T47D (cell line): ENCODE measurements at places on chromosomes 12 and 14.

DNA sequence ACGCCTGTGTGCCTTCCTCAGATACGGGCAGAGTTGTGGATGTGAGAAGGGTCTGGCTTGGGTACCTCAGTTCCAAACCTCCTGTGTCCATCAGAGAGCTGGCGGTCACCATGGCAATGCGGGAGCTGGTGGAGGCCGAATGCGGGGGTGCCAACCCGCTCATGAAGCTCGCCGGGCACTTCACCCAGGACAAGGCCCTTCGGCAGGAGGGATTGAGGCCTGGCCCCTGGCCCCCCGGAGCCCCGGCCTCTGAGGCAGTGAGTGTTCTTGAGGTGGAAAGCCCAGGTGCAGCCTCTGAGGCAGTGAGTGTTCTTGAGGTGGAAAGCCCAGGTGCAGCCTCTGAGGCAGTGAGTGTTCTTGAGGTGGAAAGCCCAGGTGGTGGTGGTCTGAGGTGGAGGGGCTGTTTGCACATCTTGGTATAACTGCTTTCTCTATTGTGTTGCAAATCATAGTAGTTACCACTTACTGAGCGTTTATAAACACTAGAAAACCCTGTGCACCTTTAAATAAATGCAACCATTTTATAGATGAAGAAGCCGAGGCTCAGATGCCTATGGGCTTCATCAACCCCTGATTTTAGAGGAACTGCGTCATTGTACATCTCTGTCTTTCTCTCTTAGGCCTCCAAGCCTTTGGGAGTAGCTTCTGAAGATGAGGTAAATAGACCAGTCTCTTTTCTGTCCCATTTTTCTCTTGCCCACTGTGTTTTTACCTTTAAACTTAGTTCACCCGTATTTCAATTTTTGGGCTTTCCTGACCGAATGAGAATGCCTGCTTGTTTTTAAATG, 976 bp downstream of the PEX5 start:
- DNase-seq = no peak

DNA sequence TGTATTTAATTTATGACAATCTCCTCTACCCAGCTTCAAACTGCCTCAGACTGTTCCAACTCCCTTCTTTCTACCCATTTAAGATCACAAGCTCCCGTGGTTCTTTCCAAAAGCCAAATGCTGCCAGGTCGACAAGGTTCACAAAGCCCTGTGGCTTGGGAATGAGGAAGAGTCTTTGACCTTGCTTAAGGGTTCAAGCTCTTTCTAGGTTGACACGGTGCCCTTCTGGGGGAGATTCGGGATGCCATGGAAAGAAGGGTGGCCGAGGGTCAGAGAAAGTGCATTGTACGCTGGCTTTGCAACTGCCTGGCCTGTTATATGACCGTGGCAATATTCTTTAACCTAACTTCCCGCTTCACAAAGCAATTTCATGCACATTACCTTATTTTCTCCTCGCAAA, 239.3 kb downstream of the ANO2 start:
- DNase-seq = no peak

DNA sequence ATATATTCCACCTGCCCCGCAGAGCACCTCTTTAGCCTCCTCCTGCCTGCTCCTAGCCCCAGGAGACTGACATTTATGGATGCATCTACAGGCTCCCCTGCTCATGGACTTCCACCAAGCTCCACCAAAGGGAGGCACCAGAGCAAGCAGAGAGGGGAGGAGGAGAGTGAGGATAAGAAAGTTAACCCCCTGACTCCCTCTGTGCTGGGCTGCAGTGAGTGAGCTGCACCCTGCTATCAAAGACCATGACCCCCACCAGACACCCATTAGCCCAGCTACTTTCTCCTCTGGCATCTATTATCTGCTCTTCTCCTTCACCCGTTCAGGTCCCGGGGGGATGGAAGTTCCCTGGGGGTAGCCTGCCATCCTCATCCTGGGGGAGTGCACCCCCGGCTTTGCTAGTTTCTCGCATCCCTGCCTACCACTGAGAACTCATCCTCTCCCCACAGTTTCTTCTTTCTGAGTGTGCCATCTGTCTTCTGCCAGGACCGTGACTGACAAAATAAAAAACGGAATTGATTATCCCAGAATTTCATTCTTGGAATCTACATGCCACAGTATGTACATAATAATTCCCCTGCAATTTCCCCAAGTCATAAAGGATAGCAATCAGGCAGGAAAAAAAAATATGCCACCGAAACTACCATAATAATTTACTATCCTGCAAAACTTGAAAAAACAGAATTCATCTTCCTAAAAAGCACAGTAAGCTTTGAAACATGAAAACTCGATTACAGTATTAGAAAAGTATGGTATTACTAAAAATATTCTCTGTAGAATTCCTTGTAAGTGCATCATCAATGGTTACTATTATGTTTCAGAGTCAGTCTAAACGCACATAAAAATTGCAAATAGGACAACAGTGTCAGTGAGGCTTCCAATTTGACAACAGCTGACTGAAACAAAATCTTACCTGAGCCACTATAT, 45.2 kb downstream of the FOXN3 start:
- DNase-seq = no peak

DNA sequence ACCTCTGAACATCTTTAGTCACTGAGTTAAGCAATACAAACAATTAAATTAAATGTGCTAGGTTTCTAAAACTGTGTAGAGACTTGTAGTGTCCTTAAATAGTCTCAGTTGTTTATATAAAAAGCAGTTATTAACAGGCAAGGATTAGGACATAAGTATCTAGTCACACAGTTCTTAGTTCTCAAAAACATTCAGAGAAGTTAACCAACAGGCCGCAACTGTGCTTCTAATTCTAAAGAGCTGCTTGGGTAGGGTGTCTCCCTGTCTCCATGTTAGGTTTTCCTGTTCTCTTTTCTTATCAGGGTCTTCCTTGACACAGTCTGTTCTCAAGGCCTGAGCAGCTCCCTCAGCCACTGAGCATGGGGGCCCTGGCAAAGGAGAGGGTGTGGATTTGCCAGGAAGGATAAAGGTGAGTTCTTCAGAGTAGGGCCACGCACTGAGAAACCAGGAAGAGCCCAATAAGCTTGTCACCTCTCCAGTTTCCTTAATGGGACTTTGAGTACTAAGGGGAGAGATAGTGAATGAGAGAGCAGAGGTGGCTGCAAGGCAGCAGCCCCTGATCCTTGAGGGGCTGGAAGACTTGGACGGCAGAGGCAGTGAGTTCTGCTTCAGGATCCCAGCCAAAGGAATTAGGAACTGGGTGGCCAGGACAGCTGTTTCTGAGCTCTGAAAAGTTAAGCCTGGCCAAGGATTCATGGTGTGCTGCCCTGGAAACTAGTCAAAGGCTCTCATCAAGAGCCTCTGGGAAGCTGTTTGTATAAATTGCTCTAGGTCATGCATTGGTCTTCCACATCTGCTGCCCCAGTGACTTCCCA, 177.3 kb downstream of the MYRFL start:
- no peak for DNase-seq

GRCh38 chr12:106127338-106128126, 11.2 kb downstream of the NUAK1 start:
- DNase-seq = no peak

GRCh38 chr12:42960087-42960527, 370.6 kb upstream of the PRICKLE1 start:
- DNase-seq = peak; percentile 14

DNA sequence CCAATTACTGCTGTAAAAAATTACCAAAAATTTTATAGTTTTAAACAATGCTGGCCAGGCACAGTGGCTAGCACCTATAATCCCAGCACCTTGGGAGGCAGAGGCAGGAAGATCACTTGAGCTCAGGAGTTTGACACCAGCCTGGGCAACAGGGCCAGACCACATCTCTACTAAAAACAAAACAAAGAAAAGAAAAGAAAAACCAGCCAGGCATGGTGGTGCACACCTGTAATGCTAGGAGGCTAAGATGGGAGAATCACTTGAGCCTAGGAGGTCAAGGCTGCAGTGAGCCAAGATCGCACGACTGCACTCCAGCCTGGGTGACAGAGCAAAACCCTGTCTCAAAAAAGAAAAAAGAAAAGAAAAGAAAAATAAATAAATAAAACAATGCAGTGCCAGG, 54.0 kb upstream of the ARID2 start:
- DNase-seq = no peak

DNA sequence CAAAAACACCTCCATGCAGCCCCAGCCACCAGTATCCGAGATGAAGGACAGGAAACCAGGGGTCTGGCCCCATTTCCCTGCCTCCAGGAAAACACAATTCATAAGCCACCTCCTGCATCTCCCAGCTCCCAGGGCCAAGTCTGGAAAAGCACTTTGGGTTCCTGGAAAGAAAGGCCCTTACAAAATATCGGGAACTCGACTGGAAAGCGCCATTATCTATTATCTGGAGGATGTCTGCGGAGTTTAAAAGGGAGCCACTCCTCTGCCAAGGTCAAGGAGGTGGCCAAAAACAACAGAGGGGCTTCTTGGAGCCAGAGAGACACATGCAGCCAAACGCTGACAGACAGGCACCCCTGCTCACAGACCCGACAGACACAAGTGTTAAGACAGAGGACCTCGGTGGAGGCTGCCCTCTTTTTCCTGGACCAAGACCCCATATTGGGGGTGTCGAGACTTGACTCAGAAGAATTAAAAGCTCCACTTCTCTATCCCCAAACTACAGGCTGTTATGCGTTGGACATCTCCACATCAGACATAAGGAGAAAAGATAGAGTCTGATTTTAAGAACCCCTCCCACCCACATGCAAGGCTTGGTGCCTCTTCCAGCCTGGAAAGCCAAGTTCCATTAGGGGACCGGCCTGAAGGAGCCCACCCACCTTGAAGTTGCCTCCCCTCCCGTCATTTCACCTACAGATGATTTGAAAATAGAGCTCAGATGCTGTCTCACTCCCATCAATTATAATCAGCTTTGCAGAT, 9.6 kb downstream of the ACTN1 start:
- no peak for DNase-seq

GRCh38 chr12:26833743-26834490, 923 bp upstream of the ITPR2 start:
- peak; percentile 76 for DNase-seq

- no peak for DNase-seq
These were observed 8.2 kb upstream of the CLEC2A start for GRCh38 chr12:9940375-9940774.

GRCh38 chr12:11819643-11820042, 170.2 kb downstream of the ETV6 start:
- DNase-seq = no peak

GRCh38 chr12:32400866-32401265, 1.5 kb downstream of the FGD4 start:
- no peak for DNase-seq

DNA sequence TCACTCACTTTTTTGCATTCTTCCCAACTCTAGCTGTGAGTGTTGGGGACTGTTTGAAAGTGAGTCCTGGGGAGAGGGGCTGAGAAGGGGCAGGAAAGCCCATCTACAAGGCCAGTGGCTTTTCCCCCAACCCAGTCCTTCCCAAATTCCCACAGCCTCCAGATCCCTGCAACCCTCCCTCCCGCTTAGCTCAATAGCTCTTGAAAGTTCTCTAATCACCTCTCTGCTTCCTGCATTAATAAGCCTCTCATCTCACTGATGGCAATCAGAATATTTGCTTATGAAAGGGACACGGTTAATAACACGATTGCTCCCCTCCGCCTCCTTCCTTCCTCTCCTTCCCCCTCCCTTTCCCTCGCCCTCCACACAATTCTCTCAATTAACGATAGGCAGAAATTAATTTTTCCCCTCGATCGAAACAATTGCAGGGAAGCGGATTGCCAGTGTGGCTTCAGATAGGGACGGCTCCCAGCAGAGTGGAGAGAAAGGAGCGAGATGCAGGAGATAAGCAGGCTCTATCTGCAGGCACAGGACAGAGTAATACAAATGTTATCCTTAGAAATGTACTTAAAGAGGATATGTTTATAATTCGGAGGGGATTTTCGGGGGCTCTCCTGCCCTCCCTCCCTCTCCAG, 15.1 kb upstream of the GPATCH2L start:
- DNase-seq = no peak

DNA sequence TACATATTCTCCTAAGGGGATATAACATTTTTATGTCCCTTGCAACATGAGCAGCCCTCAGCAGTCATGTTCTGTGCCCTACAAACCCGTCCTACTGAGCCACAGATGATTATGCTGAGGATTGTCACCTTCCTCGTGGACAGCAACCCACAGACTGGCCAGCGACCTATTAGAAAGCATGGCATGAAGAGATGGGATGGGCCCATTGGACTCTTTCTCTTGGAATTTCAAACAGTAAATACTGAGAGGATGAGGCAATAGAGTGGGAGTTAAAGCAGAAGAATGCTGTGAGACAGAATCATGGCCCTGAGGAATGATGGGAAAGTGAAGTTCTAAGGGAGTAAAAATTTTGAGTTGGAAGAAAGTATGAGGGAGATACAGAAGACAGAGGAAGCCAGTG, 149.9 kb upstream of the BTG1 start:
- peak; percentile 12 for DNase-seq

GRCh38 chr14:42323426-42323825, 716.8 kb downstream of the LRFN5 start:
- no peak for DNase-seq

GRCh38 chr12:442235-442884, 17.4 kb upstream of the B4GALNT3 start:
- DNase-seq = peak; percentile 79

GRCh38 chr12:64237382-64237781, 15.3 kb upstream of the KICS2 start:
- DNase-seq = no peak

- DNase-seq = peak; percentile 59
These were observed 359.9 kb downstream of the RGS6 start for GRCh38 chr14:72291908-72292688.

DNA sequence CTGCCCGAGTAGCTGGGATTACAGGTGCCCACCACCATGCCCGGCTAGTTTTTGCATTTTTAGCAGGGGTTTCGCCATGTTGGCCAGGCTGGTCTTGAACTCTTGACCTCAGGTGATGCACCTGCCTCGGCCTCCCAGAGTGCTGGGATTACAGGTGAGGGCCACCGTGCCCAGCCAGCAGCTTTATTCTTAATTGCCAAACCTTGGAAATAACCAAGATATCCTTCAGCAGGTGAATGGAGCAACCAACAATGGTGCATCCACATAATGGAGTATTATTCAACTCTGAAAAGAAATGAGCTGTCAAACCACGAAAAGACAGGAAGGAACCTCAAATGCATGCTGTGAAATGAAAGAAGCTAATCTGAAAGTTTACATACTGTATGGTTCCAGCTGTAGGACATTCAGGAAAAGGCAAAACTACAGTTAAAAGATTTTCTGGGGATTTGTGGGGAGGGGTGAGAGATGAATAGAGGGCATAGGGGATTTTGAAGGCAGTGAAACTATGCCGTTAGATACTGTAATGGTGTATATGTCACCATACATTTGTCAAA, 118.8 kb upstream of the CCND2 start:
- DNase-seq = no peak
